NCI-H748 treated with DMSO at 0.1 percent for 48 hours (cell line): ENCODE measurements at places on chromosomes 2 and 18.

DNA sequence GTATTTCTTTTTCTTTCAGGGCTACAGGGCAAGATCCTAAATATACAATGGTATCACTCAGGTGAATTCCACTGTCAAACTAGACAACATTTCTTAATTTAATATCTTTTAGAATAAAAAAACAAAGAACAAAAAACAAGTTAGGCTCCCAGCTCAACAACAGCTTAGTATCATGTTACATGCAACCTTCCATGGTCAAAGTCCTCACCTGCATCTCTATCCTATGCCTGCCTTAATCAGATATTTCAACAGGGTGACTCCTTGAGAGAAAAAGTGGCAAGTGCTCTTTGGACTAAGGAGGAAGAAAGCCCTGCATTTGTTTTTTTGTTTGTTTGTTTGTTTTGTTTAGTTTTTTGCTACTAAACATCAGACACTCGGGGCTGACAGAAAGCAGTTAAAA is 50.2 kb downstream of the WDFY1 start:
- no peak for DNase-seq

DNA sequence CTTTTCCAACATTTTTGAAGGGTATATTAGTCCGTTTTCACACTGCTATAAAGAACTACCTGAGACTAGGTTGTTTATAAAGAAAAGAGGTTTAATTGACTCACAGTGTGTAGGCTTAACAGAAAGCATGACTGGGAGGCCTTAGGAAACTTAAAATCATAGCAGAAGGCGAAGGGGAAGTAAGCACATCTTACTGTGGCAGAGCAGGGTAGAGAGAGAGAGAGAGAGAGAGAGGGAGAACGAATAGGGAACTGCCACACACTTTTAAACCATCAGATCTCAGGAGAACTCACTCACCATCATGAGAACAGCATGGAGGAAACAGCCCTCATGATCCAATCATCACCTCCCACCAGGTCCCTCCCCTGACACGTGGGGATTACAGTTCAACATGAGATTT is 420.3 kb downstream of the SOCS6 start:
- no peak for DNase-seq

DNA sequence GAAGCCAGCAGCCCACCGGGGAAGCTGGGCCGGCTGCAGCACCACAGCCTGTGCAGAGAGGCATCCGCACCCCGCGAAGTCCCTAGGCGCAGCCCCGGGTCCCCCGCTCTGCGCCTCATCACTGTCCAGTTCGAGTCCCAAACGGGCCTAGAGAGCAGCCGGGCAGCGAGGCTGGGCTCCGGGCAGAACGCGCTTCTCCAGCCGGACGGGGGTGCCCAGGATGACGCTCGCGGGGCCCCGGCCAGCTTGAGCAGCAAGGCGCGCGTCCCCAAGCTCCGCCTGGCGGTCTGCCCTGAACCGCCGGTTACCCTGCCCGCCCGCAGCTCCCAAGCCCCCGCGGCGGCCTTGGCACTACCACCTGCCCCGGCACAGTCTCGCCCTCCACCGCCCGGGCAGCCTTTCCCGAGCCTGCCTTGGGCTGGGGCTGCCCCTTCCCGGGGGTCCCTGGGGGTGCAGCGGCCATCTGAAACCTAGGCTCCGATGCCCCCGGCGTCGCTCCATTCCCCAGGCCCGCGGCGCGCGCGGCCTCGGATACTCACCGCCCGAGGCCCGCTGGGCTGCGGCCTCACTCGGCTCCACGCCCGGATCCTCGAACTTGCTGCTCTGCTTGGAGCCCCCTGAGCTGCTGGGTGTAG is 591 bp downstream of the SLC16A14 start:
- DNase-seq: peak; percentile 15

GRCh38 chr2:105674401-105674800 is 70.3 kb upstream of the NCK2 start:
- no peak for DNase-seq

DNA sequence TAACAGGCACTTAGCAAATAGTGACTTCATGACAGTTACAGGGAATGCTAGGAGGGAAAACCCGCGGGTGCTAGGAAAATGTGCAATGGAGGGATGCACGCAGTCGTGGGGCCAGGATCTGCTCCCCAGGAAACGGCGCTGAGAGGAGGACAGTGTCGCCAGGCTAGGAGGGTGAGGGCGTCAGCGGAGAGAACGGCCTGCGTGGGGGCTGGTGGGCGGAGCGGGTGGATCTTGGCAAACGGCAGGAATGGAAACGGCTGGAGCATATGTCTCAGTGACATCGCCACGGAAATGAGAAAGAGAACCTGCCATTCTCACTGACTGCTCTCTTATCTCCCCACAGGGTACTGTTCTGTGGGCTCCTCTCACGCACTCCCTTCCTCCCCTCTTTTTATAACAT is 478.5 kb upstream of the ID2 start:
- no peak for DNase-seq

DNA sequence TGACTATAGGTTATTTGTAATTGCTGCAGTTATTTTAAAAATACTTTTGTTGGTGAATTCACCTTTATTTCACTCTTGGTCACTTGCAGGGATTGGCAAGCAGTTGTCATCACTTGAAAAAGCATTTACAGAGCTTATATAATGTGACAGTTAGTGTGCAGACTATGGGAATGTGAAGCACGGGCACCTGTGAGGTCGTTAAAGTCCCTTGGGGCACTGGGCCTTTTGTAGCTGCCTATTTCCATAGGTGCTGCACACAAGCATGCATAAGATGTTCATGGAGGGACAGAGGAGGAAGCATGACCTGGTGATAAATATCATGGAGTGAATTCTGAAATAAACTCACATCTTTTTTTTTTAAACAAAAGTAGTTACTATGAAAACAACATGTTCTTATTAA is 124.6 kb downstream of the ATP9B start:
- no peak for DNase-seq

DNA sequence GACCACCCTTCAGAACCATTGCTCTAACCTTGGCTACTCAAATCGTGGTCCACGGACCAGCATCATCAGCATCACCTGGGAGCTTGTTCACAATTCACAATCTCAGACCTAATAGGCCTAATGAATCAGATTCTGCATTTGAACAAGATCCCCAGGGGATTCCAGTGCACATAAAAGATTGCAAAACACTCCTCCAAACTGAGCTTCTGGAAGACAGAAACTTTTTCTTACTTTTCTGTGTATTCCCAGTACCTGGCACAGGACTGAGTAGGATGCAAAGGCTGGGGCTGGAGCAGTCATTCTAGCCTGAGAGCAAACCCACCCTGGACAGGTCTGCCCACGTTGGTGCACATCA is 115.1 kb upstream of the COPS8 start:
- DNase-seq: no peak

- DNase-seq: no peak
Observed at GRCh38 chr2:72083751-72084583, 63.7 kb downstream of the CYP26B1 start.

GRCh38 chr2:46525522-46526155 is 46.3 kb downstream of the TMEM247 start:
- DNase-seq: no peak

- DNase-seq: no peak
Observed at GRCh38 chr2:66497431-66498288, 62.7 kb downstream of the MEIS1 start.

DNA sequence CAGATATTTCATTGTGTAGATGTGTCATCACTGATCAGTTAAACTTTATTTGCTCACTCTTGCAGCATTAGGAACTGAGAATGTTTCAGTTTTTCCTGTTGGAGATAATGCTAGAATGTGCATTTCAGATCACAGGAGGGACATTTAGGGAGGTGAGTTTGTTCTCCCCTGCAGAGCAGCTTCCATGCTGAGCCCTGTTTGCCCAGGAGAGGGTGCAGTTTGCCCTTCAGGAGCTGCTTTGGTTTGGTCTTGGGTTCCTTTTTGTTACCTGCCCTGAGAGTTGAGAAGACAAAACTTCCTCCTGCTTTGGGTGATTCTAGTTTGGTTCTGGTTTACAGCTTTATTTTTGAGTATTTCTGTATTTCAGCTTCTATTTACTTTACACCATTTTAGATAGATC is 49.9 kb downstream of the DGKD start:
- no peak for DNase-seq

DNA sequence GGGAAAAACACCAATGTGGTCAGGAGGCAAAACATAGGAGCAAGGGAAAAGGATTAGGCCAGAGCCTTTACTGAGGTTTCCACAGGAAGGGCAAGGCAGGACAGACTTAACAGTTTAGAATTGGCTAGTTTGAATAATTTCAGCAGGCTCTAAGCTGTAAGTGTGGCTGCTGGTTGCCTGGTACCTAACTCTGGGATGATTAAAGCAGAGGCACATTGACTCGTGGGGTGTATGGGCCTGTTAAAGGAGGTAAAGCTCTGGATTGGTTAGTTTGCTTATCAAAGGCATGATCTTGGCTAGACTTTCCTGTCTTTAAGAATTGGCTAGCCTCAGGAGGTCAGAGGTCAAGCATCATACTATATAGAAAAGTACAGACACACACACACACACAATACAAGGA is 132.6 kb downstream of the SPAG16 start:
- no peak for DNase-seq

DNA sequence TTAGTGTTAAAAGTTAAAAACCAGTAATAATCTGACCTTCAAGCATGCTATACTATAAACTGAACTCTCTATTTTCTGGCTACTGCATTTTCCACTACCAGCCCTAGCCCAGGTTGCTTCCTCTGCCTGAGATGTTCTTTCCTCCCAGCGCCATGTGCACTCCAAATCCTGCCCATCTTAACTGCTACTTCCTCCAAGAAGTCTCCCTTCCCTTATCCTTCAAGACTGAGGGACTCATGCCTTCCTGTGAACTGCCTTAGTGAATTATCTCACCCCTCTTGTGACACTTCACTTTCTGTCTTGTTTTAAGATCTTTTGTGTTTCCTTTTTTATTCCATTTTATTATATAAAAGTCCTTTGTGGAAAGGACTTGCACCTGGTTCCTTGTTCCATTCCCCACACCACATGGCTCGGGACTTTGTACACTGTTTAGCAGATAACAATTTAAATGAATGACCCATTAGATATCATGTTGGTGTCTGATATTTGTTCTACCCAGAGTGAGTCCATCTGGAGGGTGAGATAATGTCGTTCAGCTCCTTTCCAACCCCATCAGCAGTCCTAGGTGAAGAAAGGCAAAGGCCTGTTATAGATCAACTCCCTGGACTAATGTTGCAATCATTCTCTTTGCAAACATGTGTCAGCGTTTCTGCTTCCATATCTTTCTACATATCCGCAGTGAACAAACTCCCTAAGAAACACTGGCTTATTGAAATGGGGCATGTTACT is 20.9 kb upstream of the AGFG1 start:
- no peak for DNase-seq

GRCh38 chr2:194718881-194719280 is 938.1 kb upstream of the SLC39A10 start:
- no peak for DNase-seq

DNA sequence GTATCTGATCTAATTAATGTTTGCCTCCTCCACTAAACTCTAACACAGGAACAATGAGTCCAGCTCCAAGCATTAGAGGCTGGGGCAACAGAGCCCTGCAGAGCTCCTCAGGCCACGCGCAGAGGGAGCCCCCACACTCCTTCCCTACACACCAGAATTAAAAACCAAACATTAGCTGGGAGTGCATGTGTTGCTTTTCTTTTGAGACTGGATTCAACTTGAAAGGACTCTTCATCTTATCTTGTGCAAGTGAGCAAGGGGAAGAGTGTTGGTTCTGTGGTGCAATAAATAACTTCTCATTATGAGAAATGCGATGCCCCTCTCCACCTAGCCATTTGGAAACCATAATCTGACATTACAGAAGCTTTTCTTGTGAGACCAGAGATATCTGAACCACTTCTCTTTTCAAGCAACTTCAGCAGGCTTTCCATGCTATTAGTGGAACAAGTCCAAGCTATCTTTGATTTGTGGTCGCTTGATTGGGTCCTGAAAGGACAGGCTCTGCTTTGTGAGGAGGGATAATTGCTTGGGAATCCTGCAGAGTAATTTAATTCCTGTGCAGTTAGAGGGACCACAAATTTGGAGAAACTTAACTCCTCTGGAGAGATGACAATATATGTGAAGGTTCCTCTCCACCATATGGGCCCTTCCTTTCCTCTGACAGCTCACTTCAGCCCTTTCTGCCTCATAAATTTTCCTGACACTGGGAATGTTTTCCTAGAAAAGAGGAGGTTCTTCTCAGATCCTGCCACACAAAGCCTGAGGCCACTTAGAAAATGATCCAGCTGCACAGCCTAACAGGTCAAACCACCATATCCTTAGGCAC is 112.5 kb downstream of the ATL2 start:
- DNase-seq: no peak

DNA sequence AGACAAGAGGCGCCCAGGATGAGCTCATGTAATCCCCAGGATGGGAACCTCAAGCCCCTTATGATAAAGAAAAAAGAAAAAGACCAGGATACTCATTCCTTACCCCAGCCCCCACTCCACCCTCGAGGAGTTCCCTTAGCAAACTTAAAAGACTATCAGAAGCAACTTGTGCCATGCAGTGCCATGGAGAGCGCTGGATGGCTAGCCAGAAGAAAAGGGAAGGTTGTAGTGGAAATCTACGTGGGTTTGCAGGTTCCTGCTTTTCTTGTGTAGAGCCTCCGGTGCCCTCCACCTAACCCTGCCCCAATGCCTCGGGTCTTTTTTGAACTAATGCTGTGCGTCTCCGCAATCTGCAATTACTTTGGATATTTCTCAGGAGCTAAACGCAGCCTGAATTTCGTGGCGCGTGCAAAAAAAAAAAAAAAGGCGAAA is 16.2 kb upstream of the BCL11A start:
- no peak for DNase-seq

- DNase-seq: no peak
Observed at GRCh38 chr18:35038029-35038428, 3.2 kb upstream of the MAPRE2 start.

DNA sequence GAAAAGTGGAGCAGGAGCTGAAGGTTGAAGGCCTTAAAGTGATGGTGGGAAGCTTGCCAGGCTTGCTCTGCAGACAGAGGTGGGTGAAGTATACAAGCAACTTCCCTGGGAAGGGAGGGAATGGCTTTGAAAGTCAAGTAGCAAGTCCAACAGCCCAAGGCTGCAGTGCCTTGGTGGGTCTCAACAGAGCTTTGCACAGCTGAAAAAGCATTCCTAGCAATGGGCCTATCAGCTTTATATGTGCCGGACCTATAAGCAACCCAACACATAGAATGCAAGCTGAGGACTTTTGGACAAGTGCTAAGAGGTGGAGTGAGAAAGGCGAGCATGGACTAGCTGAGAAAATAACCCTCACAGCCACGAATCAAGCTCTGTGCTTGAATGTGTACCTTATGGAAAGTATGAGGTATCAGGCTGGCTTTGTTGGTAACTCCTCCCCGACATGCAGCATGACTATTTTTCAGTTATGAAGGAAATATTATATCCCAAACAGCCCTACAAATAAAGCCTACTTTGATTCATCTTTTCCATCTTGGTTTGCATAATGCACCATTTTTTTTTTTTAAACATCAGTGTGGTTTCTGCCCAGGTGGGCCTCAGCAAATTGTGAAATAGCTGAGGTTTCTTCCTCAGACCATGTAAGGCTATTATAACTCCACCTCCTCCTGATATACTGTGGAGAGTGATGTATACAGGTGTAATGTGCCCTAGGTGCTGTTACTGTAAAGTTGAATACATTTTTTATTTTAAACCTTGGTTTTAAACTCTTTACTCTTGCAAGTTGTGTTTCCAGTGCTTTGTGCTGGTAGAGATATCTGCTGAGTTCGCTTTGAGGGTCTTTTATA is 241.4 kb upstream of the CXCR4 start:
- no peak for DNase-seq
